Heart left ventricle (tissue), 16 donors: ENCODE measurements at places on chromosomes 1 and 21. TPM values are rescaled to one million over a fixed set of nuclear protein-coding genes. Genes with fewer than 3 reads are reported as not detected.

The SYT6 gene
- 0.11 TPM for total RNA-seq

DNA sequence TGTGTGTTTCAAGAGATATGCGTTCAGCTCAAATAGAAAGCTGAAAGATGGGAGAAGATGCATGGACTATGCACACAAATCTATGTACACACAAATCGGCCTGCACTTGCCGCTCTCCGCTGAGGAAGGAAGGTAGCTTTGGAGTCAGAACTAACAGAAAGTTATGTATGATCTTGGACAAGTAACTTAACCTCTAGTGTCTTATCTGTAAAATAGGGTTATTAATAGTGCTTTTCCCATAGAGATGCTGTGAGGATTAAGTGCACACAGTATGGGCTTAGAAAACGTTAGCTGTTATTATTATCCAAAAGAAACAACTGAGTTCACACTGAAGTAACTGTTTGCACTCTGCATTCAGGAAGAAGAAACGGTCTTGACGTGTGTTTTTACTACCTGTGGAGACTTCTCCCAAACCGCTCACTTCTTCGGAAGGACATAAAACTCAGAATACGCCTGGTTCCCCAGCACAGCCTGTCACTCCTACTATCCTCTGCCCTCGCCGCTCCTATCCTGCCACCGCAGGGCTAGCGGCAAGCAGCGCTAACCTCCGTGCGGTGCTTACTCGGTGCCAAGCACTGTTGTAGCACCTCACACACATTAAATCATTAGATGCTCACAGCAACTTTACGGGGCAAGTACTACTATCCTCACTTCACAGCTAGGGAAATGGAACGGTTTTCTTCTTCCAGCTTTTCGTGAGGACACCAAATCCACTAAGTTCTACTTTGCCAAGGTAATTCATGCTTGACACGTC lies 1.3 kb downstream of the TGFBR3 start:
- DNase-seq: no peak

DNA sequence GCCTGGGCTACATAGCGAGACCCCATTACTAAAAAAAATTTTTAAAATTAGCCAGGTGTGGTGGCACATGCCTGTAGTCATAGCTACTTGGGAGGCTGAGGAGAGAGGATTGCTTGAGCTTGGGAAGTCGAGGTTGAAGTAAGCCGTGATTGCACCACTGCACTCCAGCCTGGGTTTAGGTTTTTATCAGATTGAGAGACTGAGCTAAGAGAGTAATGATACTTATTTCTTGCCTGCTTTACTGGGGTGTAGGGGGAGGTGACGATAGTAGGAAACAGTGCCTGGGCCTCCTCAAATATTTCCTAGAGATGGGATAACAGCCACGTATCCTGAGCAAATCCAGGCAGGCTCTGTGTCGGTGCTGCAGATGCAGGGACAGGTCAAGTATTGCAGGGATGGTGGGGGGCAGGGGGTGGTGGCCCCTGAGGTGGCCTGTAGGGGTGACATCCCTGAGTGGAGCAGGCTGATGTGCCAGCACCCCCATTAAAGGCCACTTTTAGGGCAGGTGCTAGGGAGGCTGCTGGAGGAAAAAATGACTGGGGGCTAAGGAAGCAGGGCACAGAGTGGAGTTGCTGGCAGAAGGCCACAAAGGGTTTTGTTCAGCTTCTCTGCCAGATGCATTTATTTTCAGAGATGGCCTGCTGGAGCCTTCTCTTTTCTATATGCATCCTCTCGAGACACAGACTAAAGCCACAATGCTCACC lies 130.5 kb downstream of the RHOU start:
- no peak for DNase-seq

The PEA15 gene
- 279 TPM for total RNA-seq

DNA sequence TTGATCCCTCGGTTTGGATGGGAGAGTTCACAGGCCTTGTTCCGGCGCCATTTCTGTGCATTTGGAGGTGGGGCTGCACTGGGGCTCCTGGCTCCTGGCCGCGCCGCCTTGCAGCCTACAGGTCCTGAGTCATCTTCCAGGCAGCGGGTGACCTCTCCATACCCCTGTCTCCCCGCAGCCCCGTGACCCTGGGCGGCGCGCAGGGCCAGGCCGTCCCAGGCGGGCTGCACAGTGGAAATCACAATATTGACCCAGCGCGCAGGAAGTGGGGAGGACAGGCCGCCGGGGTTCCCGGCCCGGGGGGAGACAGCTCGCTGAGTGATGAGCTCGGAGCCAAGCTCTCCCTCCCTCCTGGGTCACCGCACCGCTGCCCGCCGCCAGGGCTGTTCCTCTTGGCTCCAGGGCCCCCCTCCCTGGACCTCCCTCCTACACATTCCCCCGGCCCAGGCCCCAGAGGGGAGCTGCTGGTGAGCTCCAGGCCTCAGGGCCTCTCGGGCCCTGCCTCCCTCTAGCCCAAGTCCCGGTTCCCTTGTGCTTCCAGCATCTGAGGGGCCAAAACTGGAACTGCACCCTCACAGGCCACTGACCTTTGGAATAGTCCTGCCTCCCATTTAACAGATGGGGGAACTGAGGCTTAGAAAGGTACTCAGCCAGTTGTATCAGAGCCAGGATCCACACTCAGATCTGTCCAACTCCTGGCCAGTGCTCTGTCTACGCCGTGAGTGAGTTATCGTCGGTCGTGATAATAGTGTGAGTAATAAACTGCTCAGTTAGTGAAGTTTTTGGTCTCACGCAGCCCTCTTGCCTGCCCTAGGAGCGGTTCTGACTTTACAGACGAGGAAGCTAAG lies 142.9 kb upstream of the WNT4 start:
- DNase-seq: no peak

DNA sequence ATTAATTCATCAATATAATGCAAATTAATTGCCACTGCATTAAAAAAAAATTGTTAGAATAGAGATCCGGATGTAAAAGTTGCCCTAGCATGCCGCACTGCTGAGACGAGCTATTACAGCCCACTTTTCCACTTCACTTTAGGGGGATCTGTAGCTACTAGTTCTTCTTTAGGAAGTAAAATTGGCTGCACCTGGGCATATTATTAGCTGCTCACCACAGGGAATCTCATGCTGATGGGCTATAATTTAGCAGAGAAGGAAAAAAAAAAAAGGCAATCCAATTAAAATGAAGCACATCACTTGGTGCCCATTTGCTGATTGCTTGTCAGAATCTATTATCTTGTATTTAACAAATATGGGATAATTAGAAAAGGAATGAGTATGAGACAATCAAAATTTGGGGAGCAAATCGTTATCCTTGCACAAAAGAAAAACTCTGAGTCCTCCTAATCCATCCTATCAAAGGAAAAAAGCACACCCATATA lies 233.4 kb downstream of the DSCAM start:
- DNase-seq: no peak

- no peak for DNase-seq
These were observed 6.9 kb downstream of the DMAP1 start for GRCh38 chr1:44220001-44220751.
